Hair follicle dermal papilla cell (primary cell): ENCODE measurements at places on chromosomes 3 and 15. TPM values are rescaled to one million over a fixed set of nuclear protein-coding genes. Genes with fewer than 3 reads are reported as not detected.

NEO1 gene
- total RNA-seq = 16.0 and 23.7 TPM in 2 replicates

NOX5 gene
- 0.49 and 0.65 TPM in 2 replicates for total RNA-seq

CFAP44 gene
- 3.0 and 5.4 TPM in 2 replicates for total RNA-seq

GPR62 gene
- total RNA-seq = not detected in 2 replicates

OIP5 gene
- total RNA-seq = 0.36 and 0.65 TPM in 2 replicates

NME9 gene
- total RNA-seq = not detected in 2 replicates

MASP1 gene
- total RNA-seq = 115 and 204 TPM in 2 replicates
